ENCODE measurements at places on chromosomes 5 and 9.
A peak's percentile ranks its signal among the peaks of the same experiment; 100 is the strongest.

- DNase-seq, result no peak
These were observed 247.5 kb downstream of the ARRDC3 start for GRCh38 chr5:91135475-91136248.

DNA sequence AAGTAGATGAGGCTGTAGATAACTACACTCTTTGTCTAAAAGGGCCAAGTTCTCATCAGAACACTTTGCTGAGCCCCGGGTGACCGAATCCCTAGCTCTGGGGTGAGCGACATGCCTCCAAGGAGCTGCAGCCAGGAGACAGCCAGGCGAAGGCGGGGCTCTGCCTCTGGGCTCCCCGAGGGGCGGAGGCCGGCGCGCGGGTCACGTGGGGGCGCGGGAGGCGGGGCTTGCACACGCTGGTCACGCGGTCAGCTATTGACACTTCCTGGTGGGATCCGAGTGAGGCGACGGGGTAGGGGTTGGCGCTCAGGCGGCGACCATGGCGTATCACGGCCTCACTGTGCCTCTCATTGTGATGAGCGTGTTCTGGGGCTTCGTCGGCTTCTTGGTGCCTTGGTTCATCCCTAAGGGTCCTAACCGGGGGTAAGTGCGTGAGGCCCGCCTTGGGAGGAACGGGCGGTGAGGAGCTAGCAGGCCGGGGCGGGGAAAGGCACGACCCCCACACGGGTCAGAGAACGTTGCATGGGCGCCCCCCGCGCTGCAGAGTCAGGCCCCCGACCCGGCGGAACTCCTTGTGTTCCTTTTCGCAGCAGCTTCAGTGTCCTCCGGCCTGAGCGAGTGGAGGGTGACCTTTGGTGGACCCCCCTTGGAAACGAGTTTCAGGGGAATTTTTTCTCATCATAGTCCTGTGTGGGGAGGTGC lies at the start of gene ATP6V0E1:
Gene ATP6V0E1 (plus strand): TSS at position 230 of the 702 bp plus-strand sequence. CDS start 90 bp downstream, at position 320.
- DNase-seq, result peak; percentile 91

DNA sequence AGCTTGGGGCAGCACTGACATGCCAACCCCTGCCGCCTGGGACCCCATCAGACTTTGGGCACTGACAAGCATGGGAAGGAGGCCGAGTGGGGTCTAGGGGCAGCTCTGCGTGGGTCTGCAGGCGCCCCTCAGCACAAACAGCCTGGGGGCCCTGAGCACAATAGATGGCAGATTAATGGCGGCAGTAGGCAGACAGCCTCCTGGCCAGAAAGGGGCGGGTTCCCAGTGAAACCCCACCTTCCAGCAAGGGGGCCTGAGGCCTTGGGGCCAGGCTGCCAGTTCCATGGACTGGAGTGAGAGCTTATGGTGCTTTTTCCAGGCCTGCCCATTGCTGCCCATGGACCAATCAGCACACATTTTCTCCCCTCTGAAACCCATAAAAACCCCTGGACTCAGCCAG lies 2031.2 kb downstream of the EFNA5 start:
- DNase-seq, result no peak

DNA sequence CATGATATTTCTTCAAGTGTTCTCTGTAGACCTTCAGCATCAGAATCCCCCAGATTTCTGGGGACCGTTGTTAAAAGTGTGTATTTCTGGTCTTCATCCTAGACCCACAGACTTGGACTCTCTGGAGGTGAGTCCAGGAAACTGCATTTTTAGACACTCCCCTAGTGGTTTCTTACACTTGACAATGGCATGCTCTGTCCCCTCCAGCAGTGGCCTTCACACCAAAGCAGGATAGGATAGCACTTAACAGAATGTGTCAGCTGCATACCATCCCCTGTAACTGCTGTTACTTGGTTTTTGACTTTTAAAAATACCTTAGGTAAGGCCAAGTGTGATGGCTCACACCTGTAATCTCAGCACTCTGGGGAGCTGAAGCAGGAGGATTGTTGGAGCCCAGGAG lies 20.8 kb downstream of the CDO1 start:
- DNase-seq, result no peak

DNA sequence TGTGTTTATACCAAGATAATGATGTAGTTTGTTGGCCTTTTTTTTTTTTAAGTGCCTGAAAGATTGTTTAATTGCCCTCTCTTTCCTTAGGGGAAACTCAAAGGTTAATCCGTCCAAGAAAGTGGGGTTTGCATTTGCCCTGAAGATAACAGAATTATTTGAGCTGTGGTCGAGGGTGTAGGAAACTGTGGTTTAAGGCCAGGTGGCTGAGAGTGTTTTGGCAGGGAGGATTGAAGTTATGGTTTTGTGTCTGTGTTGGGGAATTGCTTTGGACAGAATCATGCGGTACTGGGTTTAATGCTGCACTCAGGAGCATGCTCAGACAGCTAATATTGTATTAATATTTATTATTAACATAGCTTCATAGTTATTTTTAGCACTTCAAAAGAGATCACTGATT lies 509.8 kb downstream of the EBF1 start:
- DNase-seq, result no peak

- DNase-seq, result no peak
These were observed 221.1 kb downstream of the FANCC start for GRCh38 chr9:95096381-95096780.
